Central memory CD8-positive, alpha-beta T cell (primary cell): ENCODE measurements at places on chromosomes 2 and 18.

DNA sequence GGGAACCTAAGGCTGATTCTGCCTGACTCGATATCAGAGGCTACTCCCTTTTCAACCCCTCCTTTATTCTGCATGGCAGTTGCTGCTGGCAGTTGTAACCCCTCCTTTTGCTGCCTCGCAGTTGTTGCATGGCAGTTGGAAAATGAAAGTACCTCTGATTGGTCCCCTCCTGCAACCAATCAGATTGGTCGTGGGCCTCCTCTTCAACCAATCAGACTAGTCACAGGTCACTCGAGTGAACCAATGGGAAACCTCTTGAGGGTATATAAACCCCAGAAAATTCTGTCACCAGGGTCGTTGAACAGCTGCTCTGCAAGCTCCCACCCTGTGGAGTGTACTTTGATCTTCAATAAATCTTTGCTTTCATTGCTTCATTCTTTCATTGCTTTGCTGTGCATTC lies 294.3 kb upstream of the SLC8A1 start:
- no peak for DNase-seq

DNA sequence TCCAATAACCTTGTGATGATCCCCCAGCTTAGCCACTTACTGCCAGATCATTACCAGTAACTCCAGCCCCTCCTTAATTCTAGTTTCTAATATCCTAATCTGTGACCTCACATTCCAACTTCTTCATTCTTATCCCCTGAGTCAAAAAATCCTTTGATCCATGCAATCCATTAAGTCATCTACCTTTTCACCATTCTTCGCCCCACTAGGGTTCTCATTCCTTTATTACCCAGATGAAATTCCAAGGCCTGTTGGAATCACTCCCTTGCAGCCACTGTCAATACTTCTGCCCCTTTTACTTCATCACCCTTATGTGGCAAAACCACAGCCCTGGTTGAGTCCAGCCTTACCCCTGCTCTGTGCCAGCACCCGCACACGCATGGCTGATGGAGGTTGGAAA lies 20.3 kb upstream of the IL36G start:
- DNase-seq, result no peak

DNA sequence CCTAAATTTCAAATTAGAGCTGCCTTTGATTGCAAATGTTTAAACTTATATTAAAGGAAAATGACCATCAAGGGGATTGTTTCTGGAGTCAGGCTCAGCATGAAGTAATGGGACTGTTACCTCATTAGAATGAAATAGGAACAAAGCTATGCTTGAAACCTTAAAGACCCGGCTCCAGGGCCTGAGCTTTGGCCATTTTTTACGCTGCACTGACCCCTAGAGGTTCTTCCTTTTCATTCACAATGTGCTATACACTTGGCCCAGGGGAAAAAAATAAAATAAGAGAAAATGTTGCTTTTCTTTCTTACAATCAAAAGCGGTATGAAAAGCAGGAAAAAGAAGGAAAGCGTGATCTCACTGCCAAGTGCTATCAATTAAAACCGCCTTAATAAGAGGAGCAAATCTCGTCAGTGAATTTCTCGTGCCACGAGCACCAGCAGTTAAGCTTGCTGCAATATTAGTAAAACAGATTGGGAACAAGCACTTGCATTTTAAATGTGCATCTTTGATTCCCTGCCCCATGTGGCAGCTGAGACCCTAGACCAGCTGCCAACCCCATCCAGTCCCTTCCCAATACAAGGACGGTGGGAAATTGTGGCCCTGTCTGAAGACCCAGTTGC lies 96.6 kb downstream of the MBD2 start:
- no peak for DNase-seq

DNA sequence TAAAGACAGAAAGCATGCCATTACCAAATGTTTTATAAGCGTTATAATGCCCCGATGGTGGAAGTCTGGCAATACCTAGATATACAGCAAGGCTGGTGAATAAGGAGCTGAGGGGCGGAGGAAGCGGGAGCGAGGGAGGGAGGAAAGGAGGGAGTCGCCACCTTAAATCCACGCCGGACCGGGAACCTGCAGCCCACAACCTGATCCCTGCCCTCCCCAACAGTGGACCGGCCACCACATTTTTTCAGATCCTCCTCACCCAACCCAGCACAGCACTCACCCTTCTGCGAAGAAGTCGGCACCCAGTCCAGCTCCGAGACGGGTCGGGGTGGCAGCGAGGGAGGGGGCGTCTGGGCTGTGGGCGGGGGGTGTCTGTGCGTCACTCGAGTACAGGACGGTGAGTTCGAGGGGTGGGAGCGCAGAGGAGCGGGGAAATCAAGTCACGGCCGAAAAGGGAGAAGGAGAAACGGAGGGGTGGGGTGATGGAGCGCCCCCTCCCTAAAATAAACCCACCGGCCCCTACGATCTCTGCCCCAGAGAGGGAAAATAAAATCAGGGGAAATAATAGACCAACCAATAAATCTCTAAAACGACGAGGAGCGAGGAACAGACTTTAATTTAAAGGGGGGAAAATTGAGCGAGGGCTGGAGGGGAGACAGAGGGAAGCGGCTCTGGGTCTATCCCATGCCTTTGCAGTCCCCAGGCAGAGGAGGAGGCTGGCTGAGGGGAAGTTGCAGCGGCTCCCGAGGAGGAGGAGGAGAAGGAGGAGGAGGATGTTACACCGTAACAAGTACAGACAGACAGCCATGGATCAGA lies 96.5 kb upstream of the SERTAD2 start:
- no peak for DNase-seq

DNA sequence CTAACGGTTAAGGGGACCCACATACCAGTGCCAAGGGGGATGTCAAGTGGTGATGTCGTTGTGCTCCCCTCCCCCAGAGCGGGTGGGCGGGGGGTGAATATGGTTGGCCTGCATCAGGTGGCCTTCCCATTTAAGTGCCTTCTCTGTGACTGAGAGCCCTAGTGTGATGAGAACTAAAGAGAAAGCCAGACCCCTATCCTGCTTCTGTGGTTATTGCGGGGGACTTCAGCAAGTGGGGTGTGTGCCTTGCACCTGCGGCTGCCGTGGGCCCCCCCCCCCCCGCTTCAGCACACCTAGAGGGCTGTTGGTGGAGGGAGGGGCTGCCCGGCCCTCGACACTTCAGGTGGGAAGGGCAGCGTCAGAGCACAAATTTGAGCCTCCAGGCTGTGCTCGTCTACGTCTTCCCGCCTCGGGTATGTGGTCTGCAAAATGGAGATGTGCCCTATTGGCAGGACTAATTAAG lies 6.1 kb downstream of the CTDSP1 start:
- no peak for DNase-seq
